Right cardiac atrium (tissue), 5 donors: ENCODE measurements at places on chromosomes 2 and 18. TPM values are rescaled to one million over a fixed set of nuclear protein-coding genes. Genes with fewer than 3 reads are reported as not detected.

Gene TDRD15
- not detected for total RNA-seq

Gene LBX2
- 0.78 TPM for total RNA-seq

Gene GAL3ST2
- not detected for total RNA-seq

Gene MPP4
- total RNA-seq: 0.14 TPM

Gene WDR12
- total RNA-seq: 56.5 TPM

Gene SMYD1
- 150 TPM for total RNA-seq

Gene GAD1
- total RNA-seq: not detected

Gene CCDC141
- total RNA-seq: 67.5 TPM

Gene NLRC4
- 1.9 TPM for total RNA-seq

Gene CABLES1
- 3.5 TPM for total RNA-seq

Gene TMEM37
- total RNA-seq: 9.6 TPM

Gene BCL11A
- 11.2 TPM for total RNA-seq

Gene EVA1A
- total RNA-seq: not detected

Gene STARD6
- total RNA-seq: not detected

Gene CFAP65
- total RNA-seq: not detected

Gene ID2
- 116 TPM for total RNA-seq

Gene CENPA
- 0.71 TPM for total RNA-seq

Gene FSIP2
- total RNA-seq: 0.29 TPM

Gene LRP1B
- 0.21 TPM for total RNA-seq
